ENCODE measurements at places on chromosomes 4 and X. TPM values are rescaled to one million over a fixed set of nuclear protein-coding genes. Genes with fewer than 3 reads are reported as not detected.

Gene IL13RA2
- total RNA-seq, result 1.1 TPM

DNA sequence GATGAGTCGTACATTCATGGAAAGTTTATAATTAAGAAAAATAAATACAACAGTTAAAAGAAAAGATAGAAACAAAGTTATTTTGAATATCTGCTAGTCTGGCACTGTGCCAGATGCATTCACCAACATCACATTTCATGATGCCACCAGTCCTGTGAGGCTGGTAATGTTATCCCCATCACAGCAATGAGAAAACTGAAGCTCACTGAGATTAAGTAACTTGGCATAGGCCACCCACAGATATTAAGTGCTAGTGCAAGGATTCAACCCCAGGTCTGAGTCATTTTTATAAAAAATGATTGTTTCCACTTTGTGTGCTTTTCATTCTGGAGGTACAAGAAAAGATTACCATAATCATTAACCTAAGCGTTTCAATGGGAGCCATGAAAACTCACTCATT is 65.0 kb upstream of the IL15 start:
- no peaks in the 10 kb centered on the region for H3K27me3 ChIP-seq
- H3K4me1 ChIP-seq, result peaks cover 10% of the 10 kb centered on the region
- no peak overlapping the region for H3K27ac ChIP-seq
- H3K4me3 ChIP-seq, result no peak overlapping the region
- DNase-seq, result no peak

GRCh38 chrX:30533835-30534234 is 43.7 kb downstream of the TASL start:
- no peaks in the 10 kb centered on the region for H3K27me3 ChIP-seq
- H3K27ac ChIP-seq, result no peak overlapping the region
- DNase-seq, result no peak
- H3K36me3 ChIP-seq, result no peaks in the 10 kb centered on the region
- H3K4me1 ChIP-seq, result no peaks in the 10 kb centered on the region

Gene NKX6-1
- total RNA-seq, result under 0.01 TPM

DNA sequence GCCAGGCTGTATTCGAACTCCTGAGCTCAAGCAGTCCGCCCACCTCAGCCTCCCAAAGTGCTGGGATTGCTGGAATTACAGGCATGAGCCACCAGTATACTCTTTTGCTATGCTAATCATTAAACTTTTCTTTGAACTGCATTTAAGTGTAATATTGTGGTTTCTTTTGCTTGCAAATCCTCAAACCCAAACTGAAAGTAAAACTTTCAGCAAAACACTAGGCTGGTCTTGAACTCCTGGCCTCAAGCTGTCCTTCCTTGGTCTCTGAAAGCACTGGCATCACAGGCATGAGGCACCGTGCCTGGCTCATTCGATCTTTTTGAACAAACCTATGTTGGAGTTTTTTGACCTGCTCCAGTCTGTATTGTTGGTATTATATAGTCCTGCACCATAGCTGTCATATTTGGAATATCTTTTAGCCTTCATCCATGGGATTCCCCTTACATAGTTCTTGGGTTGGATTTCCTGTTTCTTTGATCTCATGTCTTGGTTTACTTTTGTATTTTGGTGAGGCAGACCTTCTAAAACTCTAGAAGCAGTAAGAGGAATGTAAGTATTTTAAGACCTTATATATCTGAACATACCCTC is 34.1 kb downstream of the MOB1B start:
- no peaks in the 10 kb centered on the region for H3K27me3 ChIP-seq
- no peaks in the 10 kb centered on the region for H3K36me3 ChIP-seq
- H3K4me3 ChIP-seq, result peak overlapping the region; percentile 19
- peaks cover 3% of the 10 kb centered on the region for H3K4me1 ChIP-seq
- peak overlapping the region; percentile 3 for H3K27ac ChIP-seq

GRCh38 chr4:80235451-80235850 is 31.0 kb upstream of the FGF5 start:
- no peak overlapping the region for H3K4me3 ChIP-seq
- no peaks in the 10 kb centered on the region for H3K36me3 ChIP-seq

GRCh38 chrX:39654183-39654925 is 443.4 kb downstream of the BCOR start:
- no peak for DNase-seq
- H3K27me3 ChIP-seq, result peaks cover 43% of the 10 kb centered on the region
- H3K4me3 ChIP-seq, result no peak overlapping the region
- no peaks in the 10 kb centered on the region for H3K4me1 ChIP-seq
- no peaks in the 10 kb centered on the region for H3K36me3 ChIP-seq
- no peak overlapping the region for H3K27ac ChIP-seq

Gene ANXA5
- total RNA-seq, result 1,166 TPM

- H3K27me3 ChIP-seq, result no peaks in the 10 kb centered on the region
- H3K27ac ChIP-seq, result no peak overlapping the region
- peaks cover 9% of the 10 kb centered on the region for H3K4me1 ChIP-seq
- no peak overlapping the region for H3K4me3 ChIP-seq
- H3K36me3 ChIP-seq, result no peaks in the 10 kb centered on the region
These were observed 67.1 kb upstream of the MYOZ2 start for GRCh38 chr4:119068529-119068962.

- no peak within 1 kb of the TSS for H3K27ac ChIP-seq
- no peaks in the 10 kb centered on the region for H3K4me1 ChIP-seq
- peak; percentile 98 for DNase-seq
- peak within 1 kb of the TSS; percentile 60 for H3K4me3 ChIP-seq
- no peaks in the 10 kb centered on the region for H3K36me3 ChIP-seq
These were observed at the start of gene SYP for GRCh38 chrX:49199906-49200771. SYP (minus strand) TSS chrX:49200193; CDS start chrX:49200186, 7 bp downstream.

DNA sequence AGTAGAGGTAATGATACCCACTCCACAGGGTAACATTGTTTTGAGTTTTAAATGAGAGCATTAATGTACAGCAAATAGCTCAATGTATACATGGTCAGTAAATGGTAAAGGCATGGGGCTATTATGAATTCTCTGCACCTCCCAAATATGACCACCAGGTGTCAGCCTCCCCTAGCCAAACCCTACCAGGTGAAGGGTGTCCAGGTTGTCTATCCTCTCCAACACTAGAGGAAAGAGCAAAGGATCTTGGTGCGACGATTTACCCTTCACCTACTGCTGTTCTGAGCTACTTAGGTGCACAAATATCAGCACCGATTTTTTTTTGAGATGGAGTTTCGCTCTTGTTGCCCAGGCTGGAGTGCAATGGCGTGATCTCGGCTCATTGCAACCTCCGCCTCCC is 26.5 kb upstream of the XIAP start:
- H3K27me3 ChIP-seq, result no peaks in the 10 kb centered on the region
- H3K36me3 ChIP-seq, result no peaks in the 10 kb centered on the region
- H3K27ac ChIP-seq, result no peak overlapping the region

Gene DRD5
- total RNA-seq, result not detected

DNA sequence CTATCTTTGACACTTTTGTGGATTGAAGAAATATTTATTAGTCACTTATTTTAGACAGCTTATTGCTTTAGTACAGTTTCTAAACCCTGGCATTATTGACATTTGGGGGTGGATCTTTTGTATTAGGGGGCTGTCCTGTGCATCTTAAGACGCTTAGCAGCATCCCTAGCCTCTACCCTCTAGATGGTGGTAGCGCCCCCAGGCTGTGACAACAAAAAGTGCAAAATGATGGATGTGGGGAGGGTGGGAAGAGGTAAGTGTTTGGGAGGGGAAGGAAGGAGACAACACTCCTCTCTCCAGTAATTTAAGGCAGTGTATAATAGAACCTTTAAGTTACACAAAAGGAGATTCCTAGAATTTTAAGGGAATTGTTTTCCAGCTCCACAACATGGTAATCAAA is 1210.6 kb downstream of the C4orf33 start:
- no peak for DNase-seq
- no peaks in the 10 kb centered on the region for H3K4me1 ChIP-seq
- H3K27ac ChIP-seq, result no peak overlapping the region
- H3K36me3 ChIP-seq, result no peaks in the 10 kb centered on the region
- no peak overlapping the region for H3K4me3 ChIP-seq

Gene IL9R
- not detected for total RNA-seq

- H3K4me3 ChIP-seq, result no peak overlapping the region
- H3K27me3 ChIP-seq, result peaks cover 4% of the 10 kb centered on the region
- DNase-seq, result no peak
These were observed 29.8 kb upstream of the IL13RA2 start for GRCh38 chrX:115047181-115047580.

- H3K27ac ChIP-seq, result no peak overlapping the region
- peaks cover 8% of the 10 kb centered on the region for H3K4me1 ChIP-seq
- H3K27me3 ChIP-seq, result no peaks in the 10 kb centered on the region
- H3K4me3 ChIP-seq, result no peak overlapping the region
These were observed 349.7 kb upstream of the SLC7A11 start for GRCh38 chr4:138591808-138592207.

DNA sequence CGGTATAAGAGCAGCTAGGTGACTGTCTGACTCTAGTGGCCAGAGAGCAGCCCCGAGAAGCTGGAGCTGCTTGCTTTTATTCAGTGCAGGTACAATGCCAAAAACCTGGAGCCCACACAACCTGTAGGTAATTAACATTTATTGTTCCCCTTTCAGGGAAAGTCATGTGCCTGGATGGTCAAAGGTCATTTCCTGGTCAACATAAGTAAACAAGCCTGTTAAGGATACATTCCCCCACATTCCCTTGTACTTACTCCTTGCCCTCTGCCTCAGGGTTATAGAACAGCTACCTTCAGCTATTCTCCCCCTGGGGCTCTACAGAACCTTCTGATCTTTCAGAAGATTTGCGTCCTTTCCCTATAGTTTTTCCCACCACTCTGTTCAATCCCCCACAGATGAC is 253.4 kb downstream of the TMA16 start:
- no peak overlapping the region for H3K27ac ChIP-seq
- no peak for DNase-seq
- H3K4me1 ChIP-seq, result no peaks in the 10 kb centered on the region
- no peaks in the 10 kb centered on the region for H3K36me3 ChIP-seq
- no peaks in the 10 kb centered on the region for H3K27me3 ChIP-seq
- H3K4me3 ChIP-seq, result no peak overlapping the region

DNA sequence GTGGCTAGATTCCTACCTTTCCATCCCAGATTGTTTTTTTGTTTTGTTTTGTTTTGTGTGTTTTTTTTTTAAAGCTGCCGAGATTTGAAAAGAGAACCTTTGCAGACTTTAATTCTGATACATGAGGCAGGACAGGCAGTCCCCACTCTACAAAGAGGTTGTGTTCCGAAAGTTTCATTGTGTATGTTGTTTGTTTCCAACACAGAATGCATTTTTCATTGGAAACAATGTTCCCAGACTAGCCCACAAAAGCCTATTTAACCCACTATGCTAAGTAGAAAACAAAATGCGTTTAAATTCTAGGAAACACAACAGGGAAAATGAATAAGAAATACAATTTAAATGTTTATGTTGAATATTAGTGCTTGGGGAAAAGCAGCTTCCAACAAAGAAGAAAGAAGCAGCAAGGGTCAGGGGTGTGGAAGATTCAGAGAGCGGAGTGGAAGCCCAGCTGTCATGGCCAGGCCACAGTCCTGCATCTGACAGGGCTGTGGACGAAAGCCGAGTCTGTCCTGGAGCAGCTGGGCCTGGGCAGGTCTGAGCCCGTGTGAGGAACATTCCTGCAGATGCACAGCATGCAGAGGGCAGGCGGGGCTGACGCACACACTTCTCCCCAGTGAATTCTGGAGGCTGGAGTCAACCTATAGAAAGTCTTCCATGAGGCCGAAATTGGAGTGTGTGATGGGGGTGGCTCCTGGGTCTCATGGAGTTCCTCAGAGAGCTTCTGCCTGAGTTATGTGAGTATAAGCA is 12.4 kb upstream of the SETD7 start:
- H3K4me3 ChIP-seq, result no peak overlapping the region
- DNase-seq, result no peak
- no peaks in the 10 kb centered on the region for H3K36me3 ChIP-seq
- H3K27me3 ChIP-seq, result peaks cover 4% of the 10 kb centered on the region
- no peaks in the 10 kb centered on the region for H3K4me1 ChIP-seq

Gene PPARGC1A
- total RNA-seq, result 2.5 TPM

- H3K4me1 ChIP-seq, result no peaks in the 10 kb centered on the region
- no peak overlapping the region for H3K27ac ChIP-seq
- H3K36me3 ChIP-seq, result no peaks in the 10 kb centered on the region
- no peak for DNase-seq
- no peaks in the 10 kb centered on the region for H3K27me3 ChIP-seq
These were observed 44.9 kb upstream of the SPRY1 start for GRCh38 chr4:123351713-123352112.

Gene SCLT1
- 14.1 TPM for total RNA-seq

- no peaks in the 10 kb centered on the region for H3K27me3 ChIP-seq
- no peaks in the 10 kb centered on the region for H3K36me3 ChIP-seq
- H3K4me3 ChIP-seq, result no peak overlapping the region
- peaks cover 1% of the 10 kb centered on the region for H3K4me1 ChIP-seq
These were observed 567.6 kb upstream of the SLIT2 start for GRCh38 chr4:19684084-19684483.

- no peaks in the 10 kb centered on the region for H3K4me1 ChIP-seq
- H3K27me3 ChIP-seq, result no peaks in the 10 kb centered on the region
- no peak overlapping the region for H3K27ac ChIP-seq
- DNase-seq, result no peak
These were observed 54.4 kb downstream of the VGLL1 start for GRCh38 chrX:136586386-136586785.

Gene ASB5
- total RNA-seq, result 0.29 TPM

Gene OPHN1
- 7.4 TPM for total RNA-seq

Gene YIPF7
- not detected for total RNA-seq

- H3K4me3 ChIP-seq, result no peak overlapping the region
- H3K27ac ChIP-seq, result no peak overlapping the region
- DNase-seq, result no peak
- H3K4me1 ChIP-seq, result no peaks in the 10 kb centered on the region
- no peaks in the 10 kb centered on the region for H3K36me3 ChIP-seq
- peaks cover 7% of the 10 kb centered on the region for H3K27me3 ChIP-seq
These were observed 51.2 kb downstream of the INTS12 start for GRCh38 chr4:105657117-105657765.

GRCh38 chrX:9911487-9911886 is 55.7 kb upstream of the CLDN34 start:
- H3K27me3 ChIP-seq, result no peaks in the 10 kb centered on the region
- H3K4me1 ChIP-seq, result peaks cover 25% of the 10 kb centered on the region
- H3K27ac ChIP-seq, result no peak overlapping the region
- no peak for DNase-seq

GRCh38 chr4:40283968-40284367 is 51.2 kb upstream of the CHRNA9 start:
- H3K4me3 ChIP-seq, result no peak overlapping the region
- no peak overlapping the region for H3K27ac ChIP-seq
- DNase-seq, result no peak

DNA sequence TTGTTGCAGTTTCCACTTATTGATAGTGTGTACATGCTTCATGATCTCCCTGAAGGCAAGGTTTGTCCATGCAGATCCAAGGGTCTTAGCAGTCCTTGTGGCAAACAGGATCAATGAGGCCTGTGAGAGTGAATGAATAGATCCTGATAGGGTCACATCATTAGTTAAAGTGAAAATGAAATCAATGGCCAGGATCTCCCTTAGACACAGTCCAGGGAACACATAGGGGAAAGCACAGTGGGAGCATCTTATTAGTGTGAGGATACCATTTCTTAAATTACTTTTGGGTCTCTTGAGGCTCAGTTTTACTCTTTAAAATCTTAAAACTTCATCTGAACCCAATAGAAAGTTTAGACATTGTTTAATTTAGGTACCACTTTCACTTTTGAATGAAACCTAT is 59.3 kb downstream of the ARHGAP6 start:
- no peak overlapping the region for H3K4me3 ChIP-seq
- H3K4me1 ChIP-seq, result no peaks in the 10 kb centered on the region
- H3K27ac ChIP-seq, result no peak overlapping the region
